Colonic mucosa (tissue), 4 donors: ENCODE measurements at places on chromosomes 12 and 14. TPM values are rescaled to one million over a fixed set of nuclear protein-coding genes. Genes with fewer than 3 reads are reported as not detected.

- no peak overlapping the region for H3K4me3 ChIP-seq
- H3K27me3 ChIP-seq, result no peaks in the 10 kb centered on the region
- DNase-seq, result no peak
- H3K27ac ChIP-seq, result no peak overlapping the region
- no peaks in the 10 kb centered on the region for H3K4me1 ChIP-seq
Measured at GRCh38 chr14:79862045-79862444, 349.3 kb downstream of the DIO2 start.

DNA sequence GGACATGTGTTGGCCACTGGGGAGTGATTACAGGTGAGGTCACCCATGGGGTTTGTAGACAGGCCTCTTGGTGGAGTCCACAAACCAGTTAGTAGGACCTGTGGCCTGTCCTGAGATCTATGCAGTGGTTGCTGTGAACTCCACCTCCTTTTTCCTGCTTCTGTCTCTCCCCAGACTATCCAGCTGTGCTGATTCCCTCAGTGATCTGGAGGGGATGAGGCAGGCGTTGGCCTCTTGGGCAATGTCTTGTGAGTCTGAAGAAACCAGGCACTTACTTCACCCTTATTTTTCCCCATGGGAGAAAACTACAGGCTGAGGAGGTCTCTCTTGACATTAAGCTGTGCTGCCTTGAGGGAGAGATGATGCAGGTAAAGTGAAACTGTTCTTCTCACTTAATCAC lies 257.2 kb upstream of the PRICKLE1 start:
- no peak overlapping the region for H3K4me3 ChIP-seq
- H3K36me3 ChIP-seq, result no peaks in the 10 kb centered on the region
- DNase-seq, result no peak
- H3K27me3 ChIP-seq, result no peaks in the 10 kb centered on the region
- H3K4me1 ChIP-seq, result no peaks in the 10 kb centered on the region
- H3K27ac ChIP-seq, result no peak overlapping the region

DNA sequence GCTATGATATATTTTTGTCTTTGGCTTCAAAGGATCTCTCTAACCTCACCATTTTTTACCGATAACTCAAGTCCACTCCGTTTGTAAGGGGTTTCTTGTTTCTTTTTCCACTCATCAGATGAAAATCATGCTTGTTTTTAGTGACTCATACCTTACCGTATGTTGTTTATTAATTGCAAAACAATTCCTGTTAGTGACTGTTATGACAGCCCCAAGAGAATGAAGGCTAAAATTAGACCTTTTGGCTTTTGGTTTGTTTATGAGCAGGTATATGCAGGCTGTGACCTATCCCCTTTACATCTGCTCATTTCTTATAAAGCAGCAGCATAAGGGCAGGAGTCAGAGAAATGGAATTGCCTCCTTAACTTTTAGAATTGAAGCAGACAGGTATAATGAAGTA lies 319.8 kb downstream of the CEP128 start:
- no peak overlapping the region for H3K27ac ChIP-seq
- no peaks in the 10 kb centered on the region for H3K36me3 ChIP-seq

DNA sequence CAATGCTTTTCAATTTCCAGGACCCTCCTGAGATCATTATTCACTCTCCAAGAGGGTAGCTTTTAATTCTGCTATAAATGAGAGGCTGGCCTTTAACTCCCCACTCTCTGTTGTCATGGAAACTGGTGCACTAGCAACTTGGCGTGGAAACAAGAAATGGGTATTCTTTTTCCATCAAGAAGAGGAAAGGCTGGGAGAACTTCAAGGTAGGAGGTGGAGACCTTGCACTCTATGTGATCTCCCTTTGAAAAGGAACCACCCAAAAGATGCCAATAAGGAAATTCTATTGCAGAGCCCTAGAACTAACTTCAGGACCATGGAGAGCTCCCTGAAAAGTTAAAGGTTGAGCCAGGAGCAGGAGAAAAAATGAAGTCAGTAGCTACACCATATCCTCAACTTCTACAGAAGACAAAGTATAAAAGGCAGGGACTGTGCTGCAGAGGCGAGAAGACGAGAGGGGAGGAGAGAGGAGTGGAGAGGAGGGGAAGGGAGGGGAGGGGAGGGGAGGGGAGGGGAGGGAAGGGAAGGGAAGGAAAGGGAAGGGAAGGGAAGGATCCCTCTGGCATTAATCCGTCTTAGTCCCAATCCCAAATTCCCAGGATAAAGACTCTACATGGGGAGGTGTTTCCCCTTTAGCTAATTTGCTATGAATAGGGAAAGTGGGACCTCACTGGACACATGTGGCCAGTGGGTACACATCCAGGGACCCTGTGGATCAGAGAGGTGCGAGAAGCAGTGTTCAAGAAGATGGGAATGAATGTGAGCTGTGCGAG lies 46.7 kb upstream of the FICD start:
- no peaks in the 10 kb centered on the region for H3K27me3 ChIP-seq
- H3K27ac ChIP-seq, result no peak overlapping the region
- peak; percentile 23 for DNase-seq

- H3K36me3 ChIP-seq, result no peaks in the 10 kb centered on the region
- no peak for DNase-seq
- H3K4me1 ChIP-seq, result no peaks in the 10 kb centered on the region
- no peaks in the 10 kb centered on the region for H3K27me3 ChIP-seq
Measured at GRCh38 chr12:7116916-7117315, 7.9 kb upstream of the C1RL start.

DNA sequence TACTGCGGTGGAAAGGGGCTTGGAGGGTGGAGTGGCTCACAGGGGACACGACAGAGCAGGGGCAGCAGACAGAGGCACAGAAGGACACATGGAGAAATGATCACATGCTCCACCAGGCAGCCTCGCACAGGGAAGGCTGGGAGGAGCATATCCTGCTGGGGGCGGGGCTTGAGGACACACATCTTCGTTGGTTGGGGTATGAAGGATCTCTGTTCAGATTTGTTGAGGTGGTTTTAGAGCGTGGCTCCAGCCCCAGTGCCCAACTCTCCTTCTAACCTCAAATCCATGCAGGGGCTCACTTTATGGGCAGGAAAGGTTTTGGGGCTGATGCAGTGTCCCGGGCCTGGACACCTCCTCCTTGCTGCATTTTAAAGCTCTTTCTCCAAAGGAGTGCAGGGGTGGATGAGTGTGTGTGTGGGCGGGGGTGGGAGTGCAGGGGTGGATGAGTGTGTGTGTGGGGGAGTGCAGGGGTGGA lies 733 bp upstream of the P3H3 start:
- no peak overlapping the region for H3K4me3 ChIP-seq
- H3K27me3 ChIP-seq, result peaks cover 23% of the 10 kb centered on the region
- H3K27ac ChIP-seq, result no peak overlapping the region
- H3K36me3 ChIP-seq, result no peaks in the 10 kb centered on the region
- peak; percentile 86 for DNase-seq

DNA sequence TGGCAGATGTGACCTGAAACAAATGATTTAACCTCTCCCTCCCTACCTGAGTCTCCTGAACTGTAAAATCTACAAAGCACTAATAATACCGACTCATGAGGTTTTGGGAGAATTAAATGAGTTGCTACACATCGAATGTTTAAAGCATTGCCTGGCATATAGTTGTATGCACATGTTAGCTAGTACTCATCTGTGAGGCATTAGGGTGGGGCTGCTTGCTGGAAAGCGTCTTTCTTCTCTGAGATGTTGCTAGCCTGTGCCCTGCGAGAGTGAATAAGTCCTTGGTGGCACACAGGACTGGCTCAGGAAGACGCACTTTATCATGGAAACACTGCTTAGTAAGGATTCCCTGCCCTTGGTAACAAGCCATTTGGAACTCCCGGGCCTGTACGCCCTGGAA lies 6.1 kb downstream of the RAPGEF3 start:
- no peak for DNase-seq
- no peaks in the 10 kb centered on the region for H3K36me3 ChIP-seq
- H3K4me1 ChIP-seq, result peaks cover 27% of the 10 kb centered on the region
- H3K27me3 ChIP-seq, result no peaks in the 10 kb centered on the region

DNA sequence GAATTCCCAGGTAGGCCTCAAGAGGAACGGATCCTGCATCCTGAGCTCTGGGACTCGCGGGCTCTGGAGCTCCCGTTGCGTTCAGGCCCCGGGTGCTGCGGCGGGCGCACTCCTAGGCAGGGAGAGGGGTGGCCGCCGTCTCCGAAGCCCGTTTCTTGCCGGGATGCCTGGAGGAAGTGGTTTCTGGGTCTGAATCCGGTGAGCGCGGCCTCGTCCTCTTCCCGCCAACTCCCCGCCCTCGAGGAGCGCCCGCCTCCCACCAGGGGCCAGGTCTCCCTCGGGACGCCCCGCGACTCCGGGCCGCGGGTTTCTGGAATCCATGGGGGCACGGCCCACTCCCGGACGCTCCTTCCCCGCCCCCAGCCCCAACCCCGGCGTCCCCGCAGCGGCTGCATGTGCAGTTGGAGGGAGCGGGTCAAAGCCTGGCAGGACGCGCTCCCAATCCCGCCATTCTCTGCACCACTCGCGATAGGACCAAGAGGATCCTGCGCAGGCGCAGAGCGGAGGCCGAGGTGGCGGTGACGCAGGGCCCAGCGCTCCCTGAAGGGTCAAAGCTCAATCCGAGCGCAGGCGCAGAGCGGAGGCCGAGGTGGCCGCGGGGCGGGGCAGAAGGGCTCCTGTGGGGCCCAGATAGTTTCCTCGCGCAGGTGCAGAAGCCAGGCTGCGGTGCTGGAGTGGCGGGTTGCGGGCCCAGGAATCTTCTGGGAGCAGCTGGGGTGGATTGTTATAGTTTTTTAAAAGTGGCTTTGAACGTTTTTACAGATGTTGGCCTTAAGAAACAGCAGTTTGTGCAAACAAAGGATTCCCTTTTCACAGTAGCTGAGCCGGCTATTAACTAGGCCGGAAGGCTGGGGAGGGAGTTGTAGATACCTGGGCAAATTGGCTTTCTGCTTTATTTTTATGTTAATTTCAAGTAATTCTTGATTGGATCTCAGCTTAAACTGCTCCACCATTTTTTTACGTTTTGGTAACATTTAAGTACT lies 796.4 kb downstream of the AACS start:
- H3K4me1 ChIP-seq, result no peaks in the 10 kb centered on the region
- DNase-seq, result peak; percentile 45
- H3K27ac ChIP-seq, result no peak overlapping the region
- H3K36me3 ChIP-seq, result no peaks in the 10 kb centered on the region
- H3K4me3 ChIP-seq, result no peak overlapping the region
- H3K27me3 ChIP-seq, result no peaks in the 10 kb centered on the region

DNA sequence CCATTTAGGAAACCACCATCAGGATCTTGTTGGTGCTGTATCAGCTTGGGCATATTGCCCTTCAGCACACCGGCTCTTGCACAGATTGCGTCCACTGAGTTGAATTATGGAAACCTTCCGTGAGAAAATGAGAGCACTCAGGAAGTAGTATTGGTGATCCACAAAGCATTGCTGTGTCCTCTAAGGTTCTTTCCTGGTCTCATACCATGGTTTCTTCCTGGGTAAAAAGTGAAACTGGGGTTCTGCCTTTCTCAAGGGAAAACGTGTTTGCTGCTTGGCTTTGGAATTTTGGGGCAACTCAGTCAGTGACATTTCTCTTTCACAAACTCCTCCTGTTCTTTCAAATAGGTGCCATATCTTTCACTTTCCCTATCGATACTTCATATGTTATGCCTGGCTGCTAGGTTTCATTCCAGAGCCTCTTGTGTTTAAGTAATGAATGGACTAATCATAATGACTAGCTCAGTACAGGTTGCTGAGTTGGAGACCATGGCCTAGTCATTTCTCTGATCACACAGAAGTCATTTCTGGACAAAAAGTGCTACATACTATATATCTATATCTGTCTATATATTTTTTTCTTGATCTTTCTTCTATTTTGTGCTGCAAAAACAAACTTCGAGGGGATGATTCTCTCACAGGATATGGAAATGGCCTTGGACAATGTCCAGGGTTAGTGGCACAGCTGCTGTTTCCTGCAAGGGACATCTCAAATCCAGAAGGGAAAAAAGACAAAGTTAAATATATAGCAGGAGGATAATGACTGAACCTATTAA lies 423.4 kb downstream of the ZFP36L1 start:
- H3K4me1 ChIP-seq, result no peaks in the 10 kb centered on the region
- no peaks in the 10 kb centered on the region for H3K27me3 ChIP-seq
- H3K36me3 ChIP-seq, result no peaks in the 10 kb centered on the region
- H3K27ac ChIP-seq, result no peak overlapping the region
- DNase-seq, result no peak
- no peak overlapping the region for H3K4me3 ChIP-seq

DNA sequence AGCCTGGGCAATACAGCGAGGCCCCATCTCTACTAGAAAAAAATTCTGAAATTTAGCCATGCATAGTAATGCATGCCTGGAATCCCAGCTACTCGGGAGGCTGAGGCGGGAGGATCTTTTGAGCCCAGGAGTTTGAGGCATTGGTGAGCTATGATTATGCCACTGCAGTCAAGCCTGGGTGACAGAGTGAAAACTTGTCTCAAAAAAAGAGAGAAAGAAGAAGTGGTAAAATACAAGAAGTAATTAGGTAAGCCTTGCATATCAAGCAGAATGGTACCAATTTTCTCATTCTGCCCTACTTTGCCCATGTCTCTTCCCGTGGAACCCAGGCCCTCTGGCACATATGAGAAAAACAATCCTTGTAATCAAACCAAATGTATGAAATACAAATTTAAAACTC lies 70.7 kb downstream of the SUSD6 start:
- no peak overlapping the region for H3K27ac ChIP-seq
- no peak for DNase-seq
- no peak overlapping the region for H3K4me3 ChIP-seq
- no peaks in the 10 kb centered on the region for H3K36me3 ChIP-seq

DNA sequence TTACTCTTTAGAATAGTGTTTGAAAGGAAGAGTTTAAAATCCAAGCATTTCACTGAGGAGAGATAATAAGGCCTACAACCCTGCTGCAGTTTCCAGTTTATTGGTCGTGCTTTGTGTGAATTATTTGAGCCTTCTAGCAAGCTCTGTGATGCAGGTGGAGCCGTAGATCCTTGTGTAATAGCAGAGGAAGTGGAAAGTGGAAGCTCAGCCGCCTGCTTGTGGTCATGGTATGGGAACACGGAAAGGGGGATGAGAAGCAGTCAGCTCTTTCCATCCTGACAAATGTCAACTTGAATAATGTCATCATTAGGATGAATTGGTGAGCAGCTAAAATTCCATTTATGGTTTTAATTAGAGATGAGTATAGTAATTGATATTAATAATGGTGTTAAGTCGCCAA lies 29.1 kb downstream of the SYNE2 start:
- H3K27me3 ChIP-seq, result no peaks in the 10 kb centered on the region
- H3K36me3 ChIP-seq, result no peaks in the 10 kb centered on the region
- no peak overlapping the region for H3K27ac ChIP-seq
- peaks cover 10% of the 10 kb centered on the region for H3K4me1 ChIP-seq
- no peak for DNase-seq
- no peak overlapping the region for H3K4me3 ChIP-seq

GRCh38 chr14:43934102-43934501 lies 573.0 kb downstream of the FSCB start:
- no peaks in the 10 kb centered on the region for H3K4me1 ChIP-seq
- no peaks in the 10 kb centered on the region for H3K36me3 ChIP-seq
- no peaks in the 10 kb centered on the region for H3K27me3 ChIP-seq

The SAMD15 gene
- 0.72 TPM for total RNA-seq

The OAS1 gene
- 110 TPM for total RNA-seq

The CCDC197 gene
- not detected for total RNA-seq

The CIDEB gene
- 12.9 TPM for total RNA-seq

The CDKN3 gene
- total RNA-seq, result 59.5 TPM

The ARHGEF40 gene
- total RNA-seq, result 49.5 TPM

The TEX52 gene
- total RNA-seq, result not detected

The WDHD1 gene
- total RNA-seq, result 5.8 TPM
